ENCODE measurements at places on chromosomes 1 and 21.
A peak's percentile ranks its signal among the peaks of the same experiment; 100 is the strongest.

- DNase-seq = no peak
These were observed 41.6 kb downstream of the LAMC2 start for GRCh38 chr1:183227422-183228346.

- no peak for DNase-seq
These were observed 8.7 kb upstream of the COL6A1 start for GRCh38 chr21:45972716-45973474.

- DNase-seq = no peak
These were observed 60.6 kb upstream of the CD1D start for GRCh38 chr1:158119976-158120653.

DNA sequence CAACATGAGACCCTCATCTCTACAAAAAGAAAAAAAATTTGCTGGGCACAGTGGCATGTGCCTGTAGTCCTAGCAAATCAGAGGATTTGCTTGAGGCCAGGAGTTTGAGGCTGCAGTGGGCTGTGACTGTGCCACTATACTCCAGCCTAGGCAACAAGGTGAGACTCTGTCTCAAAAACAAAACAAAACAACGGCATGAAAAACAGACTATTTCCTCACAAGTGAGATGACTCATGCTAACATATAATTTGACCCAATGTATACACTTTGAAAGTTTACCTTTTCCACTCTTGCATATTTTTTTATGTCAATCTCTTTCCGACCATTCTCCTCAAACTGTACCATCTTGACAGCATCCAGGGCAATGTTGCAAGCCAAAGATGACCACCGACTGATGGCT lies 17.5 kb downstream of the CCT3 start:
- no peak for DNase-seq

DNA sequence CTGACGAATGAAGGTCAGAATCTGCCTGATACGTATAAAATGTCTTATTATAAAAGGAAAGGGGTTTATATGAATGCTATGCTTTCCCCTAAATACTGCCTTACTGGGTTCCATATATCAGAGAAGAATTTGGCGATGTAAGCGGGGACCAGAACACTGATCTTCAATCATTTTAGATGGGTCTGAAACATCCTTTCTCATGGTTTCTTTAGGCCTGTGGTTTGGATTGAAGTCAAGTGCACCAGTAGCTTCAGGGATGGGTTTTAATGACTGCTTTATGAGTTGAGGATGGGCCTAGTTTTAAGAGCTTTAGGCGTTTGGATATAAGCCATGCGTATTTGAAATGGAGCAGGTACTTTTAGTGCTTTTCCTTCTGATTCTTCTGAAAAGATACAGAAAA lies 6.9 kb downstream of the FMN2 start:
- no peak for DNase-seq

DNA sequence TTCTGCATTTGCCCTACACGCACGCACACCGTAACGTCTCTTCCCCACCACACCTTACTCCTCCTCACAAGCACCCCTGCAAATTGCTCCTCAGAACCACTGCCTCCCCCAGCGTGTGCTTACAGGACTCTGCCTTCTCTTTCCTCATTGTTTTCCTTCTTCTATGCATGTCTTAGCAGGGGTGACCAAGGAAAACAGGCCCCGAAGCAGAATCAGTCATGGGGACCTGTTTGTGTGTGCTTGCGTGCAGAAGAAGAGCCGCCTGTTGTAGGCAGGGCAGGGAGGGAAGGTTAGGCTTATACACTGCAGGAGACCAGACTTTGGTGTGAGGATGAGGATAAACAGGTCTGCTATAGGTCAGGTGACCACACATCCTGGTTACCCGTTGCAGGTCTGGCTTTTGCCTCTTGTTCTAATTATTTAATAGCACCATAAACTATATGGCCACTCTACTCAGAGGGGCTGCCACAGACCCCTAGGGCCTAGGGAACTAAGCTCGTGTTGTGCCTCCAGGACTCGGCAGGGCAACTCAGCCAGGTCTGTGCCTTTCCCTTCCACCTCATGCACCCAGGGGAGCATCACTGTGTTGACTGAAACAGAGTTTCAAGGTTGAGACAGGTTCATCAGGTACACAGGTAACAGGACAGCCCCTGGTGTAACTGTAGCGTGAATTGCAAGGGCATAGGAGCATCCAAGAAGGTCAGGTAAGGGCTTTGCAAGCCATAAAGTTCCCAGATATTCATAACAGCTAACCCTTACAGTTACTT lies 60.8 kb upstream of the EPS8L3 start:
- DNase-seq = no peak

DNA sequence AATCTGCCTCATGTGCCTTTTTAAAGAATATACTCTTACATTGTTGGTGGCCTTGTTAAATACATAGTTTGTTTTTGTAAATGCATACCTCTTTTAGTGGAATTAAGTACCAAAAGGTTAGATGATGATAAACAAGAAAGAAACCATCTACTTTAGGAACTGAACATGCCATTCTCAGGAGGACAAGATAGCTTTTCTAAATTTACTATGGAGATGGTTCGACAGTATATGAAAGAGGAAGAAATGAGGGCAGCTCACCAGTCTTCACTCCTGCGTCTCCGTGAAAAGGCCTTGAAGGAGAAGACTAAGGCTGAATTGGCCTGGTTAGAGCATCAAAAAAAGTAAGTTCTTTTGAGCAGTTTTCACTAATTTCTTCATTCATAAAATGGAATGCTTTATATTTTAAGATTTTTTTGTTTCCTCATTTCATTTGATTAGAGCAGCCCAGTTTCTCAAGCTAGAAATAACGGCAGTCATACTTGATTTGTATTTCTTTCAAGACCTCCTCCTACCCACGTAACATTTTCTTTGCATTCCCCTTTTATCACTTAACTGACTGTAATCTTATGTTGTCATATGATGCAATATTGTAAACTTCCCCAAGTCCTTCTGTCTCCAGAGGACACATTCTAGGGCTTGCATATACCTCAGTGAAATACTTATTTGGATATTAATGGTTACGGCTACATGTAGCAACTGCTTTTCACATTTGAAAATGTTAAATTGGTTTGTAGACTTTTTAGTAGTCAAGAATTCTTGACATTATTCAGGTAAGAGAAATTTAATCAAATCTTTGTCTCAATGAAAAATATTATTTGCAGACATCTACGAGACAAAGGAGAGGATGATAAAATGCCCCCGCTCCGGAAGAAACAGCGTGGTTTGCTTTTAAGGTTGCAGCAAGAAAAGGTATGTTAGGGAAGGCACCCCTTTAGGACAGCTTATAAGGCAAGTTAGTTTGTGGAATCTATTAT lies 99.3 kb downstream of the CEP350 start:
- DNase-seq = no peak

- no peak for DNase-seq
These were observed 7.3 kb upstream of the FUCA1 start for GRCh38 chr1:23875382-23875781.

DNA sequence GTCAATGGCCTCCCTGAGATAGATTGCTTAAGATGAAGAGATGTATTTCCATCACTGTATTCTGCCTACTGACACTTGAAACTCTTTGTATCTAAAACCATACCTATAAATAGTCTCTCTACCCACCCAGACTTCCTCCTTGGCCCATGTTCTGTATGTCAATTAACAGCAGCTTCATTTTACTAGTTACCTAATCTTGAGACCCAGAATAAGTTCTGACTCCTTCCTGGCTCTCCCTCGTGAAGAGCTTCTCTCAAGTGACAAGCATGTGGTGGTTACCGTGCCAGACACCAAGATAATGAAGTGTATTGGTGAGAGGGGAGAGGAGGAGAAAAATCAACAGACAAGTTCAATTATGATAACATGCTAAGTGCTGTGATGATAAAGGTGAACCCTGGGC lies 128.8 kb upstream of the RAVER2 start:
- no peak for DNase-seq

DNA sequence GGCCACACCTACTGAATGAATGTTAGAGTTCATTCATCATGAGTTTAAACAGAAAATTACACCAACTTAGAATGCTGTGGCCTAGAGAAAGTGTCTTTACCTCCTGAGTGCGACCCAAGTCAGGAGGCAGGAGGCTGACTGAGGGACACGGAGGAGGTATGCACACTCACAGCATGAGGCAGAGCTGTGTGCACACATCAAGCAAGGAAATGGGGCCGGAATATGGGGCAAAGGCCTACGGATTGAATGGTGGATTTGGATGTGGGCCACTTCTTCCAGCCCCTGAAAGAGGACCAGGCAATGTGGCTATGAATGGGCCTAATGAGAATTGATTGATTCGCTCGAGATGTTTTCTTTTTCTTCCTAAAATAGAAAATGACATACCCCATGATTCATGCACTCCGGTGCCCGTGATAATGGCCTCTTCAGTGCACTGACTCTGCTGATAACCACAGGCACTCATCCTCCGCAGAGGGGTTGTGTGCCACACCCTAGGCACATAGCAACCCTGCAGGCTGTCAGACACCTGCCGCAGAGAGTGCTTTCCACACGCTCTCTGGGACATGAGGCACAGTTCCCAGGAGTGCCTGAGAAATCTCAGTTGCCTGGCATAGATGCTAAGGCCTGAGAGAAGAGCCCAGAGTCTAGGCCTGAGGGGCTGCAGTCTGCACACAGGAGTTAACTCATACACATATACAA lies 155.5 kb downstream of the GLUL start:
- DNase-seq = no peak

- no peak for DNase-seq
These were observed 28.4 kb downstream of the DMBX1 start for GRCh38 chr1:46517932-46518498.

DNA sequence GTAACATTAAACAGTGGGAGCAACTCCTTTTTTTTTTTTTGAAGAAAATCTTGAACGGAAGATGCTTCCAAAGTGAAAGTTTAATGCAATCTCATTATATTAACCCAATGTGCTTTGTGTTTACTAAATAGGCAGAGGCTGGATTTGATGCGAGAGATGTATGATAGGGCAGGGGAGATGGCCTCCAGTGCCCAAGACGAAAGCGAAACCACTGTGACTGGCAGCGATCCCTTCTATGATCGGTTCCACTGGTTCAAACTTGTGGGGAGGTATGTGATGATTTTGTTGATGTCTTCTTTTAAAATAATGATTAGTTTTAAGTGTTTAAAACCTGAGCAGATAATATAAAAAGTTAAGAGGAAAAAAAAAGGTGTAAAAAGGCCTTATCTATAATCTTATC lies 74.2 kb upstream of the PGD start:
- no peak for DNase-seq

DNA sequence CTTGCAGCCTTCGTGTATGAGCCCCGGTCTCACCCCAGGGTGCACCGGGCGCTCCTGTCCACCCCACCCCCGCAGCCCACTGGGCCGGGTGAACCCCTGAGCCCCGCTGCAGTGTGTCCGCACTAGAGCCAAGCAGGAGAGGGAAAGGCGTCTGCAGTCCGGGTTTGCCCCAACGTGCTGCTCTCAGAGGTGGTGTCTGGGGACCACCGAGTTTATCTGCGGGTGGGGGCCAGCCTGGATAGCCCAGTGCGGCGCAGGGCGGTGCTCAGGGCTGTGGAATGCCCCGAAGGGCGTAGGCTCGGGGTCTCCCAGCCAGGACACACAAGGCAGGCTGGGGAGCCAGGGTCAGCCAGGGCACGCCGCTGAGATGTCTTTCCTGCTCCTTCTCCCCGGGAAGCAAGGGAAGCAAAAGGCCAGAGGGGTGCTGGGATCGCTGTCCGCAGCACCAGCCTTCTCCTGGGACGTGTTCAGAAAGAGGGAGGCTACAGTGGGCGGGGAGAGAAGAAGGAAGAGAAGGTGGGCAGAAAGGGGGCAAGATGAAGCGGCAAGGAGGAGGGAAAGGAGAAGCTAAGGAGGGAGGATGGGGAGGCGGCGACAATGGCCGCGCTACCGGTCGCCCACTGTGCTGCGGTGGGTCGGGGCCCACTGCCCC lies 56.6 kb downstream of the MAB21L3 start:
- DNase-seq = no peak

DNA sequence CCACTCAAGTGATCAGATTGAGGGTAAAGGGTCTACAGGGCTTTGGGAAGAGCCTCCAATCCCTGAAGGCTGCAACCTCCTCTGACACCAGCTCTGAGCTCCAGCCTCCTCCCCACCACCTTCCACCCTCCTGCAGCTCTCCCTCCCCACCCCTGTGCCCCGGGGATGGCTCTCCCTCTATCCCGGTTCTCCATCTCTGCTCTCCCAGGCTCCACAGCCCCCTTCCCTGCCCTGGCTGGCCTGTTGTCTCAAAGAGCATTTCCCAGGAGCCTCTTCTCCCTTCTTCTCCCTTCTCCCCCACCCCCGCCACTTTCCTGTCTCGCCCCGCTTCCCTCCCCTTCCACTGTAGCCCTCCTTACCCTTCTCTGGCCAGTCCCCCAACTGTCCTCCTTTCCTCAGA lies 1.1 kb downstream of the PLEKHA6 start:
- no peak for DNase-seq

DNA sequence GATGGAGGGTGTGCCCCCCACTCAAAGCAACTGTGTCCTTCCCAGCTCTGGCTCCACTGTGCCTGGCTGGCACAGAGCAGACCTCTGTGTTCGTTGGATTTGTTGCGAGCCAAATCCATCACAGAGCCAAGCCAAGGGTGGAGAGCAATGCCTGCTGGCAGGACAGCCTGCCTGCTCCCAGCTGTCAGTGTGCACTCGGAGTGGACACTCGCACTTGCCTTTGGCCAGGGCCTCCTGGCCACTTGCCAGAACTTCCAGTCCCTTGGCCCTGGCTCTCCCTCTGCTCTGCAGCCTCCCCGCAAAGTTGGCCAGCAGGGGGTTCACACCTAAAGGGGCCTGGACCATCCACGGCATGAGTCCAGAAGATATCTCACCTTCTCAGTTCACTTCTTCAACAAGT lies 16.4 kb downstream of the HEYL start:
- no peak for DNase-seq

DNA sequence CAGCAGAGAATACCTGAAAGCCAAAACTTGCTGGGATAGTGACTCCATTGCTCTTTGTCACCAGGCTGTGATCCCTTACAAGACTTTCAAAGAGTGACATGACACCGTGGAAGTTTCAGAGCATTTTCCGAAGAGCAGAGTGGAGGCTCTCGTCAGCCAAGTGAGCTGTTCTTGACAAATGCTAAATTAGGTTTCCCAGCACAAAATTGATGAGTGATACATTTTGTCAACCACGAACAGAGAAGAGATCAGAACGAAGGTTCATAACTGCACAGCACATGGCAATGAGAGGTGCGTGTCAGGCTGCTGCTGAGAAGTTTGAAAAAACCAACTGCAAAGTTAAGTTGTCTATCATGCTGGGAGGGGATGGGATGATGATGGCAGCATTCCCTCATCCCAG lies 184.4 kb upstream of the C1orf174 start:
- DNase-seq = no peak

DNA sequence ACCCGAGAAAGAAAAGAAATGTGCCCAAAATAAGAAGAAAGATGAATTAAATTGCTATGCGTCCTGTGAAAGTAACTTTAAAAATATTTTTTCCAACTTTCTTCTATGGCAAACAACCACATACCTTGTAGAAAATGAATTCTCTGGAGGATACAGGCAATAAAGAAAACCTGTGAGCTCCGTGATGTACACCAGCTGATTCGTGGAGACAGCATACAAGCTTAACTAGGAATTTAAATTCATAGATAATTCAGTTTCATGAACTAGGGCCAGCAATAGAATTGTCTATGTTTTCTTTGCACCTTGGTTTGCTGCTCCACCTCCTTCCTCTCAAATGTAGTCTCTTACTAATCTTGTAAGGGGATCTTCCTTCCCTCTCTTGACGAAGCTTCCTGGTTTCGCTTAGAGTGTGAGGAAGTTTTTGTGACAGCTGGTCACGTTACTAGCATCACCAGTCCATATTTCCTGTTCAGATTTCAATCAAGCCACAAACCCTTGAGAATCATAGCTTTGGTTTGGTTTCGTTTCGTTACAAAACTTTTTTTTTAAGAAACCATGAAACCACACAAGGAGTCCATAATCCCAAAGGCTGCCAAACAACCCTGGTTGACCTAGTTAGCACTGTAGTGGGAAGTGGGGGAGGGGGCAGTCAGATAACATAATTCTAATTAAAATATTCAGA lies 35.8 kb downstream of the GREM2 start:
- peak; percentile 28 for DNase-seq

GRCh38 chr1:18632218-18632588 lies 1.6 kb downstream of the PAX7 start:
- no peak for DNase-seq

All from effector memory CD4-positive, alpha-beta T cell (primary cell).